ENCODE measurements at places on chromosomes 12 and 14.

DNA sequence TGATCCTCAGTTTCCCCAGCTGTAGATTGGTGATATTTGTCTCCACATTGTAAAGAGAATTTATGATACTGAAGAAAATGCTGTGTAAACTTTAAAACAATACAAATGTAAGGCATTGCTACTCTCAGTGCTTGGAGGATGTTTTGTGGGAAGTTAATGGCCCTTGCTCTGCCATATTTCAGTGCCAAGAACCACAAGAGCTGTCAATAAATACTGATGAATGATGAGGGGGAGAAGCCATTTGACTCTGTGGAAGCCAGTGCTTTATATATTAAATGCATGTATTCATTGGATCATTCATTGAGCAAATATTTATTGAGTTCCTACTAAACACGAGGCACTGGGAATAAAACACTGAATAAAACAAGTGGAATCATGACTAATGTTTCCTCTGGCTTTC is 30.8 kb downstream of the CACNA1C start:
- DNase-seq, result no peak

GRCh38 chr12:109736552-109737108 is 23.0 kb downstream of the FAM222A start:
- DNase-seq, result no peak

- DNase-seq, result no peak
These were observed 43.5 kb upstream of the MAP1LC3B2 start for GRCh38 chr12:116515684-116516083.

DNA sequence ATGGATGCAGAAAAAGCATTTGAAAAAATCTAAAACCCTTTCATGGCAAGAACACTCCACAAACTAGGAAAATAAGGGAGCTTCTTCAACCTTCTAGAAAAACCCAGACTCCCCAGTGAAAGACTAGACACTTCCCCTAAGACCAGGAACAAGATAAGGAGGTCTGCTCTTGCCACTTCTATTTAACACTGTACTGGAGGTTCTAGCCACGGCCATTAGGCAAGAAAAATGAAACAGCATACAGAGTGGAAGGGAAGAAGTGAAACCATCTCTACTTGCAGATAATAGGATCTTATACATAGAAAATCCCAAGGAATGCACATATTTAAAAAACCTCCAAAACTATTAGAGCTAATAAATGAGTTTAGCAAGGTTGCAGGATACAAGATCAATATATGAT is 42.3 kb downstream of the CHGA start:
- DNase-seq, result no peak

- no peak for DNase-seq
These were observed 80.9 kb downstream of the ABCD2 start for GRCh38 chr12:39538679-39539104.

GRCh38 chr12:25151476-25151875 is 43.5 kb downstream of the DNAI7 start:
- DNase-seq, result no peak

DNA sequence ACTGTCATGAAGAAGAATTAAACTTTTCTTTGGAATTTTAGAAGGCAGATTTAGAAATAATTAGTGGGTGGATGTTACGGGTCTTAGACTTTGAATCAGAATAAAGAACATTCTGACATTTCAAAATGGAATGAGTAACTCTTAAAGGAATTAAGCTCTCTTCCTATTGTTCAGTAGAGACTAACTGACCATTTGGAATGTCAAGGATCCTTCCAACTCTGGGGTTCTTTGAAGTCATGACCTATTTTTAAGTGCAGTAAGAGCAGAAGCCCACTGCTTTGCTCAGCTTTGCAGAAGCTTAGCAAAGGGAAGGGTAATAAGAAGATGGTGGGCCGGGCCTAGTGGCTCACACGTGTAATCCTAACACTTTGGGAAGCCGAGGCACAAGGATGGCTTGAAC is 4.0 kb downstream of the CHURC1 start:
- DNase-seq, result no peak

DNA sequence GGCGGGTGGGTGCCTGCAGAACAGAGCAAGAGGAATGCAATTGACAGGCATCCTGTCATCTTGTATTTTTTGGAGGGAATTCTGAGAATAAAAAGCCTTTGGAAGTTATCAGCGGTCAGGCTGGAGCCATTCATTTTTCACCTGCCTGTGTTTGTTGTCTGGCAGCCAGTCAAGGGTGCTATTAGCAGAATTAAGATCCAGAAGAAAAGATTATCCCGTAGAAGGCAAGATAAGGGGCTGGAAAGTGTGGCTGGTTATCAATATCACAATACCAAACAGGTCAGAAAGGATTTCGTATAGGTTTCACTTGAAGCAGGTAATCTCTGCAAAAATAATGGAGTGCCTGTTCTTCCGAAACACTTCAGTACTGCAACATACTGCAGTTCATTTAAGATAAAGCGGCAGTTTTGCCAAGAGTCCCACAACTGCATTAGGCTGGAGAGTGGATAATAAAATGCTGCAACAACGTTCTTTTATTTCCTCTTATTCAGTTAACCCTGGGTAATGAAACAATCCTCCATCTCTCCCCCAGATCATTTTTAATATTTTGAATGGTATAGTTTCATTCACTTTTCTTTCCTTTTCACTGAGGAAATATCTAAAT is 171.2 kb upstream of the CDKN3 start:
- no peak for DNase-seq

GRCh38 chr14:56846970-56847930 is 37.0 kb upstream of the OTX2 start:
- no peak for DNase-seq

DNA sequence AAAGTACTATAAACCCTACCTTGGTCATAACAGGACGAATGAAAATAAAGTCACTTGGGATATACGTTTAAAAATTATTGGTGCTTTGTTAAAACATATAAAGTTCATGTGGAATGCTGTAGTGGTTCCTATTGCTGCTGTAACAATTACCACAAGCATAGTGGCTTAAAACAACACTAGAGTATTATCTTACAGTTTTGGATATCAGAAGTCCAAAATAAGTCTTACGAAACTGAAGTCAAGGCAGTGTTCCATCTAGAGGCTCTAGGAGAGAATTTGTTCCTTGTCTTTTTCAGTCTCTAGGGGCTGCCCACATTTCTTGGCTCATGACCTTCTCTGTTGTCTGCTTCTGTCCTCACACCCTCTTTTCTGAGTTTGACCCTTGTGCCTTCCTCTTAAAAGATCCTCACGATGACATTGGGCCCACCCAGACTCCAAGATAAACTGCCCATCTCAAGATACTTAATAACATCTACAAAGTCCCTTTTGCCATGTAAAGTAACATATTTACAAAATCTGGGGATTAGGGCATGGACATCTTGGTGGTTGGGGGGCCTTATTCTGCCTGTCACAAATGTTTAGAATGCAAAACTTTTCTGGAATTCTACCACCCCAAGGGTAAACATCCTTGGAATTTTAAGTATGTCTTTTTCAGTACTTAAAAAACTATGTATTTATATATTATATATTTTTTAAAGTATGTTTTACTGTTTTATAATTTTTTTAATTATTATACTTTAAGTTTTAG is 178.1 kb downstream of the ETNK1 start:
- no peak for DNase-seq

GRCh38 chr14:24313913-24314312 is 2.6 kb downstream of the LTB4R start:
- no peak for DNase-seq

DNA sequence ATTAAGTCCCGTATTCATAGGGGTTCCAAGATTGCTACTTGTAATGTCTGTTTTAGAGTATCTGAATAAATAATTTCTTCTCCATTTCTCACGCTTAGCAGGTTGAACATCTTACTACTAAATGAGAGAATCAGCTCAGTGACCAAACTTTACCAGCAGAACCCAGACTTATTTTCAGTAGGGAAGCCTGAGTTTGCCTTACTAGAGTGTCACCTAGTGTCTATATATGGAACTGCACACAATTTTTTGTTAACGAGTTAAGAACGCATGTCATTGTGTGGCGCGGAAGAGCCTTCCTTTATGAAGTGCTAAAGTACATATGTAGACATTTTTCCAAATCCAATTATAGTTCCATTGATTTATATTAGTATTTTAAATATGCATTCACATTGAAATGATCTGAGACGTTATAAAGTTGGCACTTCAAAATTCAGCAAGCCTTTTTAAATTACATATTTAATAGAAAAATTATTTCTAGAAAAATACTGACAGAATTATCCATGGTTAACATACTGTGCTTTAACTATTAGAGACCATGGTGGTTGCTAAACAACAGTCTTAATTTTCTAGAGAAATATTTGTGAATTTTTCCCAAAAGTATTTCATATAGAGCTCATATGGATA is 88.3 kb downstream of the RPS29 start:
- DNase-seq, result no peak

DNA sequence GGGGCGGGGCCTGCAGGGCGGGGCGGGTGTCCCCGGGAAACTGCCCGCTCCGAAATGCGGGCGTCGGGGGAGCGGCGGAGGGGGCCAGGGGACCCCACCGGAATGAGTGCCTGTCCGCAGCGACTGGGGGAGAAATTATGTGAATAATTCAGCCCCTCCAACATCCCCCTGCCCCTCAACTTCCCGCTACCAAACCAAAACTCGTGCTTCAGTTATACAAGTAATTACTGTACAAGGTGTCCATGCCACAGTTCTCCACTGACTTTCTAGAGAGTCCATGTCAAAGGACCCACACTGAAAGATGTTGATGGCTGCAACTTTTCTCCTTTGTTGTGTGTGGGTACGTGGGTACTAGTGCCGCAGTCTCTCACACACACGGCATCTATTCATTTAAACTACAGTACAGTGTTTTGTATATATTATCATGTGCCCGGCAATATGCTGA is 414 bp upstream of the CDK17 start:
- no peak for DNase-seq

DNA sequence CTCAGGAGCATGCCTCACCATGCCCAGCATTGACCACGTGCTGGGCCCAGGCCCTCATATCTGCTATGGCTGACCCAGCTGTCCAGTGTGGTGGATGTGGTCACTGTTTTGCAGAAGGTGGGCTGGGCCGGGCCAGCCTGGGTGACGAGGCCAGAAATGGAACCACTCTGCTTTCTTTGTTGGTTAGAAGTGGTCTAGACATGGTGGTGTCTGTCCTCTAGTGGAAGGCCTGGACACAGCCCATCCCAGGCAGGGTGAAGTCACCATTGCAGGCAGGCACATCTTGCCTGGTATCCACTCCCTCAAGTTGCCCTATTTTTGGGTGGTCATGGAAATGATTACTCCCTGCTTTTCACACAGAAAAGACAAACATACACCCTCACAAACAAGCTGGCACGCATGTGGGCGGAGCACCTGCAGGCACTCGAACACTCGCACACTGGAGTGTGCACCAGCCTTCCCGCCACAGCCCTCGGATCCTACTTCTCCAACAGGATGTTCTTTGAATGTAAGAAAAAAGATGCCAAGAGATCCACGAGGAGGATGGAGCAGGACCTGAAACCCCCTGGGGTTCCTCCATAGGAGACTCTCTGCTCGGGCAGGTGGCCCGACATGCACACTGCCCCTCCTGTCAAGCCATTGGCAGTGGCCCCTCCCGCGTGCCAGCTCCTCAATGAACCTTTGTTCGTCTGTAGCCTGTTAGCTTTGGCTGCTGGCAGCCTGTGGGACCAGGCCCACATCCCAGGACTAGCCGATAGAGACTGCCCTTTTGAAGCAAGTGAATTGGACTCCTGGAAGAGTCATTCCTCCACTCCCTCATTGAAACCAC is 38.4 kb downstream of the MLXIP start:
- DNase-seq, result no peak

- no peak for DNase-seq
These were observed 22.2 kb upstream of the BEGAIN start for GRCh38 chr14:100609331-100609870.

DNA sequence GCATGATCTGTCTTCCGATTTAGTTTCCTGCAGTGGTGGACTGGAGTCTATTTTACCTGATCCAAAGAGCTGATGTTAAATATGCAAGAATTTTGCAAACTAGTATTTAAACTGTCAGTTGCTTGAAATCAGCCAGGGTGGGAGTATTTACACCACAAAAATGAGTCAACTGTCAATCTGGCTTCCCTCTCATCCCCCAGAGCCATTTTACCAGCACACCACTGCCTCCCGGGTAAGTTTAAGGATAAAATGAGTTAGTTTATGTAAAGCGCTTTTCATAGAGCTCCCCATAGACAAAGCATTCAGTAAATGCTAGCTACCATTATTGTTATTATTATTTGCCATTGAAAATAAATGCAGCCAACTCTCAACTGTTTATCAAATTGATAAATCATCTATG is 106.3 kb upstream of the FRMD6 start:
- no peak for DNase-seq

- no peak for DNase-seq
These were observed 249.2 kb downstream of the AEBP2 start for GRCh38 chr12:19688532-19688931.

GRCh38 chr12:31474751-31475150 is 116.2 kb downstream of the DENND5B start:
- no peak for DNase-seq

- peak; percentile 20 for DNase-seq
These were observed 823 bp downstream of the ATG2B start for GRCh38 chr14:96362071-96362964.

DNA sequence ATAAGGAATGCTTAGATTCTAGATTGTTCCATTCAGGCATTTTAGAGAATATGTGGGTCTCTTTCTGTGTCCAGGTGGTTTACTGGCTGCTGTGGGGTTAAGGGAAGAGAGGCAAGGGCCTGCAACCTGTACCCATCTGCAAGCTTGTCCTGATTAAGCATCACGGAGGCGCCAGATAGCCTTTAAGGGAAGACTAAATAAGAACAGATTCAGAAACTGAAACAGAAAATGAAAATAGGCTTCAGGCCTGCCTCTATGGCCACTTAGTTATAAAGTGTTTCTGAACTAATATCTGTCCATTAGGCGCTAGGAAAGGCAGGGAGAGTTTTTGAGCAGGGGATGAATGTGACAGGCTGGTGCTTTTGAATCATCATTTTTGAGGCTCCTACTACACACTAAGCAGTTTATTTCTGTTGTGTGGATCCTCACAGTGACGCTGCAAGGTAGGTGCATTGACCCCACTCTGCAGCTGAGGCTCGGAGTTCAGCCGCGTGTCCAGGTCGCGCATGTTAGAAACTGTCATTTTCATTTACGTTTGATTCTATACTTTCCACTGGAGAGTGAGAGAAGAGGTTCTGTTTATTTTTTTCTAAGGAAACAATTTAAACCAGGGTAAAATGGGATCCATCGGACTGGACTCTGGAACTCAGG is 47.4 kb downstream of the SLC6A12 start:
- DNase-seq, result no peak

- no peak for DNase-seq
These were observed 660.4 kb downstream of the VRK1 start for GRCh38 chr14:97457575-97458085.

DNA sequence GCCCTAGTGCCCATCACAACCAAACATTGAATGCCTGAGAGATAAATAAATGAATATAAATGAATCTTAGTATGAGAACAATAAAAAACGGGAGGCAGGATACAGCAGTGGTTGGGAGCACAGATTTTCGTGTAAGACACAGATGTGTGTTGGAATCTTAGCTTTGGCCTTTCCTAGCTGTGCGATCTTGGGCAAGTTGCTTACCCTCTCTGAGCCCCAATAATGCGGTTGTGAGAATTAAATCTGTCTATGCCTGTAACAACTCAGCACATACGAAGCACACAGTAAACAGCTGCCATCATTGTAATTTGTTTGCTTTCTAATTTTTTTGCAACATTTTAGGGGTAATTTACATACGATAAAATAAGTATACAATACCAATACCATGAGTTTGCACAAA is 89.8 kb downstream of the SRRM4 start:
- DNase-seq, result no peak

Data from stimulated activated CD4-positive, alpha-beta T cell treated with anti-CD3 and anti-CD28 coated beads, Interleukin-12 subunit alpha, Interleukin-12 subunit beta, amount 100 ng/mL, for 24 hours (primary cell).